ENCODE measurements at places on chromosomes 6 and 20. TPM values are rescaled to one million over a fixed set of nuclear protein-coding genes. Genes with fewer than 3 reads are reported as not detected.

C20orf141 gene
- total RNA-seq = not detected

MMP24 gene
- total RNA-seq = 0.40 TPM

CST5 gene
- total RNA-seq = not detected

TRIM26 gene
- total RNA-seq = 24.2 TPM

RSPH3 gene
- 8.9 TPM for total RNA-seq

TMEM170B gene
- total RNA-seq = 4.2 TPM

JAG1 gene
- total RNA-seq = 42.1 TPM

TINAG gene
- total RNA-seq = 0.70 TPM

HCRTR2 gene
- not detected for total RNA-seq

BHLHE23 gene
- not detected for total RNA-seq

DNA sequence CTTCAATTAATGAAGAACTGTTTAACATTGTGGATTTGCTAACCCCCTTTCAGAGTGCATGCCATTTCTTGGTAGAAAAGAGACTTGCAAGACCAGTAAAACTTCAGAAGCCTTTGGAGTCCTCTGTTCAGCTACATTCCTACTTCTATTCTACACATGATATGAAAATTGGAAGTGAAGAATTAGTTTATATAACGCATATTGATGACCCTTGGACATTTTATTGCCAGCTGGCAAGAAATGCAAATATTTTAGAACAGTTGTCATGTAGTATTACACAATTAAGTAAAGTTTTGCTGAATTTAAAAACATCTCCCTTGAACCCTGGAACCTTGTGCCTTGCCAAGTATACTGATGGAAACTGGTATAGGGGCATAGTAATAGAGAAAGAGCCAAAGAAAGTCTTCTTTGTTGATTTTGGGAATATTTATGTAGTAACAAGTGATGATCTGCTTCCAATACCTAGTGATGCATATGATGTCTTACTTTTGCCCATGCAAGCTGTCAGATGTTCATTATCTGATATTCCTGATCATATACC is 3.3 kb downstream of the TDRD6 start:
- no peak for DNase-seq

DNA sequence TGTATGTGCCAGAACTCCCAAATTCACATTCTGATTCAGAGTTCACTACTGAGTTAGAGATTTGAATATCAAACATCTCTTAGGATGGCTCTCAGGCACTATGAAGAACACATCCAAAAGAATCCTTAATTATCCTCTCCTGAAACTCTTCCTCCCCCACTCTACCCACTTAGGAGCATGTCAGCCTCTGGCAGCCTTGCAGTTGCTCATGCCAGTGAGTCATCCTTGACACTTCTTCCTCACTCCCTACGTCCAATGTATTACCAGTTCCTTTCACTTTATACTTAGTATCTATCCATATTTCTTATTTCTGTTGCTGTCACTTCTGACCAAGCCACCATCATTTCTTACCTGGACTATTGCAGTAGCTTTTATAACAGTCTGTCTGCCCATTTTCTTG is 192.0 kb upstream of the IMPG1 start:
- DNase-seq = no peak

DNA sequence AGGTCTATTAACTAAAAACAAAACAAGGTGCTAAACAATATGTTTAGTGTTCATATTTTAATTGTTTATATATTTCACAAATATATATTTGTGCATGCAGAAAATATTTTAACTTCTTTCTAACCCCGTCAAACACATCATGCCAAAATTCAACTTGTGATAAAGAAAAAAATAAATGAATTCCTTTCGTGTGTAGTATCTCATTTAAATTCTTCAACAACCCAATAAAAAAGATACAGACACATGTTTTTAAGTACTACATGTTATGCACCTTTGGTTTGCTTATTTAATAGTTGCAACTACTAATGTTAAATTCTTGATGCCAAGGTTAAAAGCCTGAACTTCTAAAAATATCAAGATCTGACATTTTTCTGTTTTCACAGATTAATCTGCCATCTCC is 252.4 kb downstream of the ESR1 start:
- DNase-seq = no peak

DNA sequence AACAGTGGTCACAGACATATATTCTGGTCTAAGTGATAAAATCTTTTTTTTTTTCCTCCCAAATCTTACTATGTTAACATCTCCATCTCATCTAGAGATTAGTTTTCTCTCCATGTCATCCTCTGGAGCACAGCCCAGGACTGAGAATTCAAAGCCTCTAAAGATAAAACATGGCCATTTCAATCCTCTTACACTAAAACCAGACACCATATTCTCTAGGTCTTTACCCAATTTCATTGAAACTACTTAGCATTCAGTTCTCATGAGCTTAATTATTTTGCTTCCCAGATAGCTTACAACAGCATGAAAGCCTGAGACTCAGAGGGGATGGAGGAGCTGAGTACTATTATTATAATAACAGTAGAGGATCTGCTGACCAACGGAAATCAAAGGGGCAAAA is 92.7 kb downstream of the FARS2 start:
- no peak for DNase-seq

- DNase-seq = no peak
Measured at GRCh38 chr6:106530502-106530901, 98.8 kb downstream of the RTN4IP1 start.

- no peak for DNase-seq
Measured at GRCh38 chr20:50992733-50993457, 30.0 kb downstream of the KCNG1 start.

DNA sequence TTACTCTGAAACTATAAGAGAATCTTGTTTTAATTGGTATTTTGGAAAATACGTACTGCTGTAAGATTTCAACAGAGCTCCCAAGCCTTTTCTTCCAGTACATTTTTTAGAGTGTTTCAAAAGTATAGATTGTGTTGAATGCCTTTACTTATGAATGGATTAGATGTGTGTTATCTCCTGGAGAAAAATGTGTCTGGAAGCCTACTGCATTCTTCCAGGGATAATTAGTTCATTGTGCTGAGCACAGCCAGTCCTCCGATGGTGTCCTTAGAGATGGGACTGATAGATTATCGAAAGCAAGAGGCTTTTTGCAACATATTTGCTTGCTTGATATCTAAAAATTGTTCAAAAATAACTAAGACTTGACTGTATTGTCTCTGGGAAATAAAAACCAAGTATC is 114.2 kb downstream of the PLEKHG1 start:
- DNase-seq = no peak

- no peak for DNase-seq
Measured at GRCh38 chr6:111841822-111842221, 31.4 kb downstream of the FYN start.

DNA sequence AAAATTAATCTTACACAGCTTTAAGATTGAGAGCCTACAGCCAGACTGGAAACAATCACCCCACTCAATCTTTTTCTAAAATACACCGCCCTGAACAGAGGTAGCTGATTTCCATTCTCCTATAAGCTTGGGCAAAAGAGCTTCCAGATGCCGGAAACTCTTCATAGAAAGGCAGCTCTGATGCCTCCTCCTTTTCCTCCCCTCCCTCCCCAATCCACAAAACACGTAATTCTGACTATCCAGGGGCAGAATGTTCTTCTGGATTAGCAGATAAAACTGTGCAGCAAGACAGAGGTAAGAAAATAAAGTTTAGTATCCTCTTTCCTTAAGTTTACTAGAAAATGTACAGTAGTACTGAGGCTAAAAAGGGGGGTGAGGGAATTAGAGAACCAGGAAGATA is 15.8 kb downstream of the ADNP start:
- no peak for DNase-seq

DNA sequence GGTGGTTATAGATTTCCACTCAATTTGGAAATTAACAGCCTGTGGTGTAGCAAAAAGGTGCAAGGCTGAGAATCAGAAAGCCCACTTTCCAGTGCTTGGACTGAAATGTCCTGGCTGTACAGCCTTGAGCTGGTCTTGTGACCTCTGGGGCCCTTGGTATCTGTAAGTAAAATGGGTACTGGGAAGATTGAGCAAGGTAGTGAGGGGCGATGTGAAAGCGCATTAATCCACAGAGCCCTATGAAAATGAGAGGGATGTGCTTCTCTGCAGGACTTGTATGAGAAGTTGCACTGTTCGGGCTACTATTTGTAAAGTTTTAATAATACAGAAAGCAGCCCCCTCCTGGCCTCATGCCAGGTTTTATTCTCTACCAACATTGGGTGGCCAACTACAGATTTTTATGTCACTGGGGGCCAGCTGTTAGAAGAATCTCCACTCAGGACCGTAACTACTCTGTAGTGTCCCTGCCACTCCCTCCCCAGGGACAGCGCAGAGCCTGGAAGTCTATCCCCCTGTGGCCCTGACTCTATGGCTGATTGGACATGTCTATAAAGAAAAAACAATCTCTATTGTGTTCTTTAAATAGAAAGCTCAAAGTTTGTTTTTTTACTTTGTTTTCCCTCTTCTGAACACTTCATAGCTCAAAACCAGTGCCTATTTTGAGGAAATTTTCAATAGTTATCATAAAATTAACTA is 254.7 kb upstream of the TAB2 start:
- no peak for DNase-seq

DNA sequence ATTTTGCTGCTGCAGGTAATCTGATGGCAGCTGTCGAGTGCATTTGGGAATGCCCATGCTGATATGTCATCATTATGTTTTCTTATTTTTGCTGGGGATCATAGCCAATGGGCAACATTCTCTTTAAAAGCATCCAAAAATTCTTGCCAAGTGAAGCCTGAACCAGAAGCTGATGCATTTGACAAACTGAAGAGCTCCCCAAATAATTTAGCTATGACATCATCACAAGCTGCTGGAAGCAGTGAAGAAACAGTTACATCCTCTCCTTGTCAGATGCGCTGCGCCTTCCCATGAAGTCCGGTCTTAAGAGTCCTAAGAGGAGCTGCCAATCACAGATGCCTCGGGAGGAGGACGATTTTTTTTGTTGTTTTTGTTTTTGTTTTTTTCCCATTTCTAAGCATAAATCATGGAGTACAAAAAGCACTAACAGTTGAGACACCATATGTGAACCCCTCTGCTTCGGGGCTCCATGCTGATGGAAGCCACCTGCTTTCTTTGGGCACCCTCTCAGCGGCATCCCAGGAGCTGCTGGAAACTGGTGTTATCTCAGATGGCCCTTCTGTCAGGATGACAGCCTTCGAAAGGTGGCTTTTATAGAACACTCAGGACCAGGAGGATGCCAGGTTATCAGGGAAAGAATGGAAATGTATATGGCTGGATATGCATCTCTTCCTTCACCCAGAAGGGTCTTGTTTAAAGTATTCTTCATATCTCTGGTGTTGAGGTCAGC is 56.1 kb upstream of the FOXQ1 start:
- no peak for DNase-seq

- DNase-seq = no peak
Measured at GRCh38 chr6:72419966-72420365, 201.9 kb upstream of the KCNQ5 start.

DNA sequence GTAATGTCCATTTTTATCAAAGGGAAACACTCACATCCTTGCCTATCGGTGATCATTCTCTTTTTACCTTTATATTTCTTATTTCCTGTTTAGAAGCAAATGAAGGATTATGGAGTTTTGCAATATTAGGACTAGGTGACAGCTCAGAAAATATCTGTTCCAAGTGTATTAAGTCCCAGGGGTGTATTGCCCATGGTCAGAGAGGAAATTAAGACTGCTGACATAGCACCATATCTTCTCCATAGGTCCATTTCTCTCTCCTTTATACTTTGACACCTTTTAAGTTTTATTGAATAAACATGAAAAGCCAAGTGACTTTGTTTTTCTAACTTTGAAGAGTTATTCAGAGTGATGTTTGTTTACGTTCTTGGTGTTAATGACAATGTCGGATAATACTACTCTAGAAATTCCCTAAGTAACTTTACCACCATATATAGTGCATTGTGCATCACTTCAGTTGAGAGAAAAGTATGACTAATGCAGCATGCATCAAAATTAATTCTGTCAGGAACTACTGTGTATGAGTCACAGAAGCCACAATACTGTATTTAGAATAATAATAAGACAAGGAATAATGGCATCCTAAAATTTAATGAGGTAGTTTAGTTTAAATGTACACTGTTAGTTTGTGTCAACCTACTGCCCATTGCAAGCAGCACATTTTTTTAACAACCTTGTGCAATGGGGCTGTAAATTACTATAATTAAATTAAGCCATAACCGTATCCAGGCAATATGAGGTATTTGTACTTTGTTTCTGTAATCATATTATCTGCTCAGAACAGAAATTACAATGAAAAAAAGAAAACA is 474.4 kb upstream of the RNF217 start:
- DNase-seq = no peak

DNA sequence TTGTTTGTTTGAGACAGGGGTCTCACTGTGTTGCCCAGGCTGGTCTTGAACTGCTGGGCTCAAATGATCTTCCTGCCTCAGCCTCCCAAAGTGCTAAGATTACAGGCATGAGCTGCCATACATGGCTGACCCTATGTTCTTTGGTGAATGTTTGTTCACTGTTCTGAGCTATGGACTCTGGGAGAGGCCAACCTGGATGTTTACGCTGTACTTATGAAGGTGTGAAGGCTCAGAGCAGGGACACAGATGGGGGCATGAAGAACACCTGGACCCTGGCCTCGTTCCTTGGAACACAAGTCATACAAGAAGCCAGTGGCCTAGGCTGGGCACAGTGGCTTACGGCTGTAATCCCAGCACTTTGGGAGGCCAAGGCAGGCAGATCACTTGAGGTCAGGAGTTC is 21.1 kb upstream of the CD24 start:
- no peak for DNase-seq

GRCh38 chr20:25271486-25272222 is 23.8 kb downstream of the PYGB start:
- no peak for DNase-seq

DNA sequence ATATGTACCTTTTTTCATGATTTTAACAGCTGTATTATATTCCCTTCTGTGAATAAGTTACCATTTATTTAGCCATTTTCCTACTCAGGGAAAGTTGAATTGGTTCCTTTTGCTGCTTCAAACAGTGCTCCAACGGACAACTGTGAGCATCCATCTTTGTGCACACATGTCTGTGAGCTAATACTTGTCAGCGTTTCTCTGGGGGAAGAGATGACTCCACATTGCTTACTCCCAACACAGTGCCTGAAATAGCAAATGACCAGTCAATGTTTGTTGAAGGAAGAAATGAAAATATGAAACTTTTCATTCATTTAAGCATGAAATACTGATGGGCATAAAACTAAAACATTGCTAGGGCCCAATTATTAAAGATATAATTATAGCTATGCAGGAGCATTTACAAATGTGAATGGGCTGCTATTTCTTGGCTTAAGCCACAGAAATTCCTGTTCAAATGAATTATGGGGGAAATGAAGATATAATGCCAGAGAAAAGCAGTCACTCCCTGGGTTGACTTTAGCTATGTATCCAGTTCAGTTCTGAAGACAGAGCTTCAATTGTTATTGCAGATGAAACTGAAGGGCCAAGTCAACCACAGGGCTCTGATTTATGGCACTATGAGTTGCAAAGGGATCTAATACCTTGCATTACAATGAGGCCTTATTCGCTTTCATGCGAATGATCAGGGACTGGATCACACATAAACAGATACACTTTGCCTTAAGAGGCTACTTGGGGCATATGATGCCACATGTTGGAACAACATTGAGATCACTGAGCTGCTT is 47.4 kb upstream of the FOXC1 start:
- no peak for DNase-seq

Data from cardiac septum (tissue), 1 donor.